ENCODE measurements at places on chromosomes 1 and 21. TPM values are rescaled to one million over a fixed set of nuclear protein-coding genes. Genes with fewer than 3 reads are reported as not detected.

GRCh38 chr1:243802736-243803135 is 47.3 kb downstream of the AKT3 start:
- no peak overlapping the region for H3K27ac ChIP-seq
- no peak for DNase-seq
- H3K27me3 ChIP-seq: no peaks in the 10 kb centered on the region
- H3K36me3 ChIP-seq: no peaks in the 10 kb centered on the region
- H3K4me3 ChIP-seq: no peak overlapping the region

DNA sequence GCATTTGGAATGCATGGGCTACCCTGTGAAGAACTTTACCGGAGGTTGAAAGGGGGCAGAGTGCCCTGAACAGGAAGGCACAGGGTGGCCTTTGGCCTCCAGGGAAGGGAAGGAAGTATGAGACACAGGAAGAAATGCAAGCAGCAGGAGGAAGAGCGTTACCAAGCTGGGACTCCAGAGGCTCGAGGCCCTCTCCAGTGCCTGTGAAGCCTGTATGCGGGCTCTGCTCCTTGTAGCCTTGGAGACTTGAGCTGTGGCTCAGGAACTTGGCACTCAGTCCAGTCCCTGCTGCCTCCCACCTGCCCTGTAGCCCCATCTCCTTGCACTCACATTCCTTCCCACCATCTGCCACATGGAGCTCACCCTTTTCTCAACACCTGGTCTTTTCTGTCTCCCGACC is 33.5 kb upstream of the RNF19B start:
- H3K4me3 ChIP-seq: no peak overlapping the region
- no peak for DNase-seq
- no peaks in the 10 kb centered on the region for H3K27me3 ChIP-seq
- H3K27ac ChIP-seq: no peak overlapping the region
- peaks cover 2% of the 10 kb centered on the region for H3K4me1 ChIP-seq

GRCh38 chr1:201295861-201296260 is 12.6 kb downstream of the PKP1 start:
- H3K36me3 ChIP-seq: no peaks in the 10 kb centered on the region
- H3K27ac ChIP-seq: no peak overlapping the region
- no peaks in the 10 kb centered on the region for H3K4me1 ChIP-seq
- no peaks in the 10 kb centered on the region for H3K27me3 ChIP-seq

DNA sequence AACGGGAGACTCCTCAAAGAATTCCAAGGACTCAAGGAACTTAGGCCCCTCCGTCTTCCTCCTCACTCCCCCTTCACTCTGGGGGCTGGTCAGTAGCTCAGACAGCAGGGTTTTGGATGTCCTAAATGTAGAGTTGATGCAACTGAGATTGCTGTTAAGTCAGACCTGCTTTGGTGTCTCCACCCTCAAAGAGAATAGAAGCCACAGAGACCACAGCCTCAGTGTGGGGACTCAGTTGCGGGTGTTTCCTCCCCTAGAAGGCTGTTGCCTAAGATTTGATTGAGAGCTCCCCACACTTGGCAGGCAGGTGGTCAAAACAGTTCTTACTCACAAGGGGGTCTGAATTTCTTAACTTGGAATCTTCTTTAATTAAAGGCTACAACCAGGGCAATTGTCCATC is 7.6 kb downstream of the MAN1C1 start:
- H3K36me3 ChIP-seq: no peaks in the 10 kb centered on the region
- H3K4me1 ChIP-seq: peaks cover 9% of the 10 kb centered on the region
- no peak overlapping the region for H3K27ac ChIP-seq
- H3K4me3 ChIP-seq: no peak overlapping the region
- DNase-seq: no peak
- H3K27me3 ChIP-seq: no peaks in the 10 kb centered on the region

GRCh38 chr1:183404476-183404875 is 13.7 kb downstream of the NMNAT2 start:
- no peak overlapping the region for H3K4me3 ChIP-seq
- H3K27me3 ChIP-seq: no peaks in the 10 kb centered on the region
- DNase-seq: no peak
- H3K27ac ChIP-seq: no peak overlapping the region

GRCh38 chr21:27424601-27425000 is 457.7 kb upstream of the ADAMTS5 start:
- no peaks in the 10 kb centered on the region for H3K36me3 ChIP-seq
- H3K4me3 ChIP-seq: no peak overlapping the region
- DNase-seq: no peak
- no peaks in the 10 kb centered on the region for H3K27me3 ChIP-seq

DNA sequence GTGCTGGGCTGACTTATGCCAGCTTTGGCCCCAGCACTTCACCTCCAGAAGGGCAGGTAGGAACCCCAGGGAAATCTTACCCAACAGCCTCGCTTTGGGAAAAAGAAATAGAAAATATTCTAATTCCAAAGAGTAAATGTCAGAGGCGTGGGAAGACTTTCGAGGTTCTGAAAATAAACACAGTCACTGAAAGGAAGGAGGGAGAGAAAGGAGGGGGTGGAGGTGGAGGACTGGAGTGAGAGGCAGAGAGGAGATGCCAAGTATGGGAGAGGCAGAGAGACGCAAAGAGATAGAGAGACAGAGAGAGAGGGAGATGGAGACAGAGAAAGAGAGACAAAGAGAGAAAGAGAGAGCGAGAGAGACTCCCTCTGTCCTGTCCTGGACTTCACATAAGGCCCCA is 395.0 kb downstream of the PTPRU start:
- H3K36me3 ChIP-seq: no peaks in the 10 kb centered on the region
- H3K4me1 ChIP-seq: no peaks in the 10 kb centered on the region
- H3K27ac ChIP-seq: no peak overlapping the region
- H3K4me3 ChIP-seq: no peak overlapping the region
- H3K27me3 ChIP-seq: no peaks in the 10 kb centered on the region

- DNase-seq: no peak
- no peaks in the 10 kb centered on the region for H3K4me1 ChIP-seq
- H3K27me3 ChIP-seq: no peaks in the 10 kb centered on the region
- H3K36me3 ChIP-seq: no peaks in the 10 kb centered on the region
- H3K27ac ChIP-seq: no peak overlapping the region
These were observed 8.0 kb upstream of the ETV3 start for GRCh38 chr1:157146244-157146643.

GRCh38 chr1:212920896-212921295 is 29.4 kb upstream of the VASH2 start:
- no peaks in the 10 kb centered on the region for H3K27me3 ChIP-seq
- H3K36me3 ChIP-seq: no peaks in the 10 kb centered on the region
- no peak overlapping the region for H3K27ac ChIP-seq

GRCh38 chr1:245685111-245685810 is 530.5 kb downstream of the KIF26B start:
- H3K36me3 ChIP-seq: no peaks in the 10 kb centered on the region
- no peak for DNase-seq
- no peaks in the 10 kb centered on the region for H3K4me1 ChIP-seq
- H3K27ac ChIP-seq: no peak overlapping the region
- H3K27me3 ChIP-seq: no peaks in the 10 kb centered on the region

- no peaks in the 10 kb centered on the region for H3K4me1 ChIP-seq
- no peaks in the 10 kb centered on the region for H3K36me3 ChIP-seq
- no peak overlapping the region for H3K4me3 ChIP-seq
- no peak for DNase-seq
These were observed 76.3 kb downstream of the UCK2 start for GRCh38 chr1:165903672-165904071.

GRCh38 chr1:86461482-86461881 is 7.2 kb upstream of the CLCA1 start:
- H3K4me1 ChIP-seq: no peaks in the 10 kb centered on the region
- H3K4me3 ChIP-seq: no peak overlapping the region
- no peaks in the 10 kb centered on the region for H3K27me3 ChIP-seq
- no peak for DNase-seq
- H3K36me3 ChIP-seq: no peaks in the 10 kb centered on the region
- H3K27ac ChIP-seq: no peak overlapping the region

GRCh38 chr1:42518908-42519307 is 55.8 kb downstream of the CCDC30 start:
- no peak for DNase-seq
- H3K27ac ChIP-seq: no peak overlapping the region
- no peaks in the 10 kb centered on the region for H3K36me3 ChIP-seq
- H3K27me3 ChIP-seq: no peaks in the 10 kb centered on the region

DNA sequence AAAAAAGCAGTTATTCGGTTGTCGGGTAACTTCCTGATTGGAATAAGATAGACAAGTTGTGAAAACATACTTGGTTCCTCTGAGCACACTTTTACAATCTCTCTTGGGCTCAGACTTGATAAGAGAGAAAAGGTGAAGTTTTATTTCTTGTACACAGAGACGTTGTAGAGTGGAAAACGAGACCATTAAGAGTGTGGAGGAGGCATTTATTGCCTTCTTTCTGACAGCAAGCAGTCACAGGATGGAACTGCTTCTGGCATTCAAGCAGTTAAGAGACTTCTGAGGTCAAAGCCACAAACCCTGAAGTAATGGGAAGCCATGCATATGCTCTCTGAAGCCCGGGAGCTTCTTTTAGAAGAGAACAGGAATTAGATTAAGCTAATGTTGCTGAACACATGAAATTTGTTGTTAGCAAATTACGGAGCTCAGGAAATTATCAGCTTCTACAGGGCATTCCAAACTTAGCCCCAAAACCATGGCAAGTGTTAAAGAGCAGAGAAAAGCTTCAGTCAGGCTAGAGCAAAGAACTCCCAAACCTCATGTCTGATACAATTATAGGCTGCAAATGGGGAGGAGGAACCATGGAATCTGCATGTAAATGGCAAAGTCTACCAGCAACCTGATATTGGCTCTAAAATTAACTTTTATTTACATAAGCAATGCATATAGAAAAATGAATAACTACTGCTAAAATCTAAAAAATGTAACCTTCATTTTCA is 26.0 kb downstream of the S1PR1 start:
- H3K27ac ChIP-seq: no peak overlapping the region
- no peaks in the 10 kb centered on the region for H3K4me1 ChIP-seq
- no peaks in the 10 kb centered on the region for H3K27me3 ChIP-seq
- no peak for DNase-seq
- no peaks in the 10 kb centered on the region for H3K36me3 ChIP-seq
- H3K4me3 ChIP-seq: no peak overlapping the region

DNA sequence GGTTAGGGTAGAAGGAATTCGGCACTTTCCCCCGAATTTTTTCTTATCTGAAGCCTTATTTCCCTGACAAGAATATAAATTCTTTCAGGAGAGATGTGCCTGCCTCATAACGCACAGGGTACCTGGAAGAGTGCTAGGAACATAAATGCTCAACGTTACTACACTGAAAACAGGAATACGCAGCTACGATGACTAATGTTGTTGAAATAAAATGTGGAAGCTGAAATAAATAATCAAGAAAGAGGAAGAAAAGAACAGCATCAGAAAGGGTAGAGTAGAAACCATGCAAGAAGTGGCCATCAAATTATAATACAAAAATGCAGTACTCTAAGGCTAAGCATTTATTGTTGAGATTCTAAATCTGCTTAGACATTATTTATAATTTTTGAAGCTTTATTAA is 33.9 kb downstream of the SLC66A1 start:
- DNase-seq: no peak
- peaks cover 21% of the 10 kb centered on the region for H3K4me1 ChIP-seq
- no peak overlapping the region for H3K4me3 ChIP-seq
- no peak overlapping the region for H3K27ac ChIP-seq
- H3K36me3 ChIP-seq: no peaks in the 10 kb centered on the region

DNA sequence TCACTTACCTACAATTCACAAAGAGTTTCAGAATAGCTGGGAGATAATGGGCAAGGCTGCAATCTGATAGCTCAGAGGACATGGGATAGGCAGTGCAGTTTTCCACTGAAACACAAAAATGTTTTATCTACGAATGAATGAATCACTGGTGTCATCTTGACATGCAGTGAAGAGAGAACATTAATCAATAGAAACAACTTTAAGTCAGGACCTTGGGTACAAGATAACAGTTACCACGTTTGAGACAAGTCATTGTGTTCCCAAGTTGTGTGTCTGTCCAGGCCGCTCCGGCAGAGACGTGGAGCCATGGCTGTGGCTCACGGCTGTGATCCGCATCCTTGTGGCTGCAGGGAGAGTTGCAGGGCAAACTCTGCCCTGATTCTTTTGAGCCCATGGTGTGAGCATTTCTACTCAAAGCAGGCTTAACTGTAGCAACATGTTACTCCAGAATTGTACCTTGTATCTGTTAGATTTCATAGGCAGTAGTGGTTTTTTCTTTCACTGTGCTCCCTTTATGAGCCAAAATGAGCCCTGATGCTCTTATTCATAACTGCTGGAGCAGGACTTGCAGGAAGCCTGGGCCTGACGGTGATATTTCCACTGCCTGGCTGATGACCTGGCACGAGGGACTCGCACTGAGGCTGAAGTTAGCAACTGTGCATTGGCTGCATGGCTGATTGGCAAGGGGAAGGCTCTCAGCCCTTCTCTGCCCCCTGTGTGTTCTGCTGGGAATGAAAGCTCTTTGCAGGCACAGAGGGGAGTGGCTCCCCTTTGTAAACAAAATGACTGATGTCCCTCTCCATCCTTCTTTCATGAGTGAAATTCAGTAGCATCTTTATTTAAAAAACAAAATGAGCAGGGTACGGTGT is 465.2 kb downstream of the AJAP1 start:
- H3K27ac ChIP-seq: no peak overlapping the region
- H3K27me3 ChIP-seq: no peaks in the 10 kb centered on the region
- no peak overlapping the region for H3K4me3 ChIP-seq
- no peaks in the 10 kb centered on the region for H3K4me1 ChIP-seq

The GUCA2B gene
- total RNA-seq: not detected

The ACOT11 gene
- 7.6 TPM for total RNA-seq

The OR10J4 gene
- total RNA-seq: not detected

The CLDN8 gene
- 0.10 TPM for total RNA-seq

The LYPD8 gene
- total RNA-seq: not detected

The EVA1C gene
- total RNA-seq: 156 TPM

The ASCL5 gene
- total RNA-seq: not detected

The UTS2 gene
- not detected for total RNA-seq

The CLCA1 gene
- not detected for total RNA-seq

The CHIT1 gene
- 1.3 TPM for total RNA-seq

The CPLANE2 gene
- 9.8 TPM for total RNA-seq

The DIO1 gene
- total RNA-seq: not detected
